ENCODE measurements at places on chromosomes 7 and 10.

DNA sequence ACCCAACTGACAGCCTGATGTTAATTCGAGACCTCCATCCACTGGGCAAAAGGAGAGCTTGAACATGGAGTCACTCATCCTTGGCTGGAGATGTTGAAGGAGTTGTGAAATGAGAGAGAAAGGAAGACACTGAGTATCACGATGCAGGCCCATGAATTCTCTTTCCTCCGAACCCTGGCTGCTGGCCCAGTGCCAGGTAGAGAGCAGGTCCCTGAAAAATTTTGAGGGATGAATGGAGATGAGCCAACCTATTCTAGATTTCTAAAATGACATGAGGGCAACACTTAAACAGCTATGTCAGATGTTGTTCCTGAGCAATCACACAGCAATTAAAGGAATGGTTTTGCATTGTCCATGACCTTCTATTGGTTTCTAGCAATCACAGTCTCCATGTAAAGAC, 355.1 kb upstream of the ZMIZ1 start:
- H3K27me3 ChIP-seq, result no peaks in the 10 kb centered on the region
- H3K4me1 ChIP-seq, result no peaks in the 10 kb centered on the region
- no peaks in the 10 kb centered on the region for H3K36me3 ChIP-seq
- no peak for DNase-seq
- H3K4me3 ChIP-seq, result no peak overlapping the region
- no peak overlapping the region for H3K27ac ChIP-seq

DNA sequence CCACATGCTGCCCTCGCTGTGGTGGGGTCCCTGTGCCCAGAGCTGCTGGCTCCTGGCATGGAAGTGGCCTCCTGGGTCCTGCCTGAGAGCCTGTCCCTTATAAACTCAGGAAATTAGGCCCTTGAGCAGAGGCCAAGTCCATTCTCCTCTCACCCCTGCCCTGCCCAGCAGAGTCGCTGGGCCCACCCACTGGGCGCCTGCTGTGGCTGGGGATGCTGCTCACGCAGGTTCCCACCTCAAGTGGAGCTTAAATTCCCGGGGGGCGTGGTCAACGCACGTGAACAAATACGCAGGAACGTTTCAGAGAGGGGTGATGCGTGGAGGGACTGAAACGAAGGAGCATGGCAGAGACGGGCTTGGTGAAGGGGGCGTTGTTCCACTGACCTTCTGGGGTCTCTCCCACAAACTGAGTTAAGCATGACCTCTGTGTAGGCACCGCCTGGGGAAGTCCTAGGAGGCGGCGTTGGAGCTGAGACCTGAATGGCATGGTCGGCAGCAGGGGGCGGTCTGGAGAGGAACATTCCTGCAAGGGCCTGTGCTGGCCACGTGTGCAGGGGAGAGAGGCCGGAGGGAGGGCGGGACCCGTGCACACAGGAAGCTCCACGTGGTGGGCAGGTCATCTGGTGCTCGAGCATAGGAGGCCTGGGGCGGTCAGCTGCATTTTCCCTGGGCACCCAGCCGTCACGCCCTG, 27.9 kb downstream of the FAM20C start:
- H3K4me1 ChIP-seq, result peaks cover 21% of the 10 kb centered on the region
- H3K4me3 ChIP-seq, result no peak overlapping the region
- H3K36me3 ChIP-seq, result peaks cover 45% of the 10 kb centered on the region
- DNase-seq, result no peak

DNA sequence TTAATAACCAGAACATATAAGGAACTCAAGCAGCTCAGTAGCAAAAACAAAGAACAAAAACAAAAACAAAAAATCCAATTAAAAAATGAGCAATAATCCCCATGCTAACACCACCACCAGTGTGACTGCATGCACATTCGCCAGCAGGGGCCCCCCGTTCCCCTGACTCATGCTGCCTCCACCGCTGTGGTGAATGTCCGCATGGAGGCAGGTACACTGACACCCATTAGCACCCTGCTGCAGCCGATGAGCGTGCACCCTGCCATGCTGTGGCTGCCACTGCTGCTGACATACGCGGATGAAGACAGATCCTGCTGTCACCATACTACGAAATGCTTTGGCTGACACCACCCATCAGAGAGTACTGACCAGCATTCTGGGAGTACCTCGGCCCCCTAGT, 321.6 kb upstream of the LRRTM3 start:
- H3K4me3 ChIP-seq, result no peak overlapping the region
- H3K27me3 ChIP-seq, result no peaks in the 10 kb centered on the region
- no peaks in the 10 kb centered on the region for H3K36me3 ChIP-seq
- no peak for DNase-seq

GRCh38 chr10:22911889-22912762, 15.7 kb upstream of the ARMC3 start:
- H3K4me1 ChIP-seq, result no peaks in the 10 kb centered on the region
- no peak overlapping the region for H3K4me3 ChIP-seq
- H3K27me3 ChIP-seq, result no peaks in the 10 kb centered on the region
- DNase-seq, result peak; percentile 64

DNA sequence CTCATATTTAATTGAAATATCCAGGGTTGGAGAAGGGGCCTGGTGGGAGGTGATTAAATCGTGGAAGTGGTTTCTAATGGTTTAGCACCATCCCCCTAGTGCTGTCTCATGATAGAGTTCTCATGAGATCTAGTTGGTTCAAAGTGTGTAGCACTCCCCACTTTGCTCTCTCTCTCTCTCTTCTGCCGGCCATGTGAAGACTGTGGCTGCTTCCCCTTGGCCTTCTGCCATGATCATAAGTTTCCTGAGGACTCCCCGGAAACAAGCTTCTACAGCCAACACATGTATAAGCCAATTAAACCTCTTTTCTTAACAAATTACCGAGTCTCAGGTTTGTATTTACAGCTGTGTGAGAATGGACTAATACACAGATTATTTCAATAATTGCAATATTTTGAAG, 305.8 kb upstream of the KCND2 start:
- H3K27ac ChIP-seq, result no peak overlapping the region
- no peaks in the 10 kb centered on the region for H3K27me3 ChIP-seq
- no peaks in the 10 kb centered on the region for H3K36me3 ChIP-seq
- no peak for DNase-seq

DNA sequence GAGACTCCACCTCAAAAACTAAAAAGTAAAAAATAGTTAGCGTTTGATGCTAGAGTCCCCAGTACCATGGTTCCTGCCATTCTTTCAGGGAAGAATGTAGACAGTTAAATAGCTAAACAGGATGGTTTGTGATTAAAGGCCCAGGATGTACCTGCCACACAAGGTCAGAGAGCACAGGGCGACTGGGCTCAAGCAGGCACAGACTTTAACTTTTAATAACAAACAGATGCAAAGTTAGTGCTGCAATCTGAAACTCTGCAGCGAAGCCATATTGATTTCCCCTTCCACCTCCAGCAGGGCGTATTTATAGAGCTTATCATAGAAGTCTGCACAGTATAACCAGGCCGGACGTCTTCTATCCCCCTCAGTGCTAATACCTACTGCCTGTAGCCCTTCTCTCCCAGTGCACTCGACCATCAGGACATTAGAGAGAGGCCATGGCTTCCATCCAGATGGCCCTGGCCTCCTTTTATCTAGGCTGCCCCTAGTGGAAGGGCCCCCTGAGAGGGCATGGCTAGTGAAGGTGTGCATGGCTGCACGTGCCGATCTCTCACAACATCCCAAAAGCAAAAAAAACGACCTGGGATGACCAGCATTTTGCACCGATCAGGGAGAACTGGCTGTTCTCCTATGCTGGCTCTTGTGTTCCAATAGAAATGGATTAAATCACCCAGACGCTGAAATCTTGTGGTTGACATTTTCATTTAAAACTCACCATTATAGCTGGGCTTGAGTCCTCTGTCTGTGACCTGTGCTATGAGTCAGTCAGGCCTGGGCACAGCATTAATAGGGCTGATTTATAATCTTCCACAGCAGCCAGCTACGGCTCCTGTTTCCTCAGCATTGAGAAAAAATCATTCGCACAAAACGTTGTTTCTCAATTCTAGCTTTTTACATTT, 7.6 kb upstream of the BAG3 start:
- no peak for DNase-seq
- H3K27me3 ChIP-seq, result no peaks in the 10 kb centered on the region
- H3K36me3 ChIP-seq, result no peaks in the 10 kb centered on the region
- no peak overlapping the region for H3K27ac ChIP-seq
- peaks cover 6% of the 10 kb centered on the region for H3K4me1 ChIP-seq
- no peak overlapping the region for H3K4me3 ChIP-seq
